ENCODE measurements at places on chromosomes 16 and 17.
A peak's percentile ranks its signal among the peaks of the same experiment; 100 is the strongest.

DNA sequence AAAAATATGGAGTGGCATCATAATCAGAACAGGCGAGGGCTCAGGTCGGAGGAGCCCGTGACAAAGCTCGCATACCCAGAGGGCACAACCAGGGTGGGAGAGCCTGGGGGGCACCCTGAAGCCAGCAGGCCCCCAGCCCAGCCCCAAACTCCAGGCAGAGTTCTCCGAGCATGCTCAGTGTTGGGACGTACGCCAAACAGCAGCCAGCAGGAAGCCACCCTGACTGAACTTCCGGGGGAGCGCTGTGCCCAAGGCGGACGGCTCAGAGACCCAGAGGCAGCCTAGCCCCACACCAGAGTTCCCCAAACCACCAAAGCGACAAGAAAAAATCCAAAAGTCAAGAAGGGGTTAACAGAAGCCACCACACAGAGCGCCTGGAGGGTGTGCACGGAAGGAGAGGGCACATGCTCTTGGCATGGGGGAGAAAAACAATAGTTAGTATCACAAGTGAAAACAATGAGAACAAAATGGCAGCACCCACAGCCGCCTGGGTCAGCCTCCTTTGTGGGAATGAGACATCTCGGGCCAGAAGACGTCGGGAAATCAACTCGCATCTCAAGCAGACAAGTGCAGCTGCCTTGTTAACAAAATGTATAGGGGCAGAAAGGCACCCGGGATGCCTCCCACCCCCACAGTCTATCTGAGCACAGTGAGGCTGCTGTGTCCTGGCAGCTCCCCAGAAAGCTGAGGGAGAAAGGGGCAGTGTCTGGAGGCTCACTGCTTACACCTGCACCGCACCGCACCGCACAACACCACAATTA is 11.9 kb downstream of the EXOC7 start:
- DNase-seq: no peak

- peak; percentile 25 for DNase-seq
These were observed 13.2 kb downstream of the AANAT start for GRCh38 chr17:76480632-76481031.

DNA sequence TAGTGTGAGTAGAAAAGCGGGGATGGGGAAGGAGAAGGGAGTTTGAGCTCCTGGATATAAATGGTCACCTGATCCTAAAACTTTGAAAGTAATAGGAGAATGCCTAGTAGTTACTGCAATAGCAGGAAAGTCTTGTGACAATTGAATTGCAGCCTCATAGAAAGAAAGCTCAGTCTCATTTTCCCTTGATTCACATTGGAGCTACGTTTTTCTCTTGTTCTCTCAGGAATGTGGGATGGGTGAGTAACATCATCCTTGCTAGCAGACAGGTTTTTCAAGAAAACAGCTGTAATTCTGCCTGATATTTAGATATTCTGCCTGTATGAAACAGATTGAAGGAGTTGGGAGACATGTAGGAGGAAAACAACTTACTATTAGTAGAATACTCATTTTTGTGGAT is 25.3 kb downstream of the SF3B3 start:
- no peak for DNase-seq

DNA sequence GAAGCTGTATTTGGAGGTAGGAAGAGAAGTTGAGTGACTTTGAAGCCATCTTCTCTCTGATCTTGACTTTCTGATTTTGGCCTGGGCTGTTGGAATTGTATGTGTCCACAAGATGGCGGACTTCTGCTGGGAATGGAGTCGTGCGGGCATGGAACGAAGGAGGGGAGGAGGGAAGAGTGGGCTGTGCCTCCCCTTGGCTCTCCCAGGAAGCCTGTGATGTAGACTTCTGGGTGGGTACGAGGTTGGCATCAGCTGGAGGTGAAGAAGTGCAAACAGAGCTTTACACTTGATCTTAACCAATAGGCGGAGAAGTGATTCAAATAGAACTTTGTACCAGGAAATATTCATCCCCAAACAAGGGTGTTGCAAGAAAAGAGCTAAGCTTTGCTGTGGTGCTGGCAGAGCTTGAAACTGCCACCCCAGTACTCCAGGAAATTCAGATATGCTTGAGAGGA is 7.4 kb upstream of the TMEM220 start:
- DNase-seq: peak; percentile 46

- no peak for DNase-seq
These were observed 47.9 kb upstream of the TAOK1 start for GRCh38 chr17:29342158-29342765.

DNA sequence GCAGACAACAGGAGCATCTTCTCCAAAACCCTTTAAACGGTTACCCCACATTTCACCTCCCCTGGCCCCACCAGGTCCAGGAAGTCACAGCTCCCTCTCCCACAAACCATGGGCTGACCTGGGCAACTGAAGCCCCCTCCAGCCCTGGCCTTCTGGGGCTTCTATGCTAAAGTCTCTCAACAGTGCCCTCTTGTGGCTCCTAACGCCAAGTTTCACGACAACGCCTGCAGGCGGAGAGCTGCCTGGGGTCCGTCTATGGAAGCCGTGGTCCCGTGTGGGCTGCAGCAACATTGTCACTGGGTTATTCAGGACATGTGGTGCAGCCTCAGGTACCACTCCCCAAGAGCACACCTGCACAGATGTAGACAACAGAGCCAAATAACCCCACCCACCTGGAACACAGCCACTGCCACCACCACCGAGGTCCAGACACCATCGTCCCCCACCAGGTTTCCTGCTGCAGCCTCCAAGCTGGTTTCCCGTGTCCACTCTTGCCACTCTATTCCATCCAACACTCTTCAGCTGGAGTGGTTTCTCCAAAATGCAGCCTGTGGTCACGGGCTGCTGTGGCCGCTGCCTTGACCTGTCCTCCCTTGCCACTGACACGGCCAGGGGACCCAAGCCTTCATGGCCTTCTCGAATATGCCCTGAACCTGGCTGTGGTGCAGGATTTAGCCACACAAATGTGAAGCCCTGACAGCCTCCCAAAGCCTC is 19.1 kb downstream of the C16orf95 start:
- peak; percentile 25 for DNase-seq

GRCh38 chr16:4509420-4509819 is 29.2 kb downstream of the CDIP1 start:
- DNase-seq: no peak

- DNase-seq: no peak
These were observed 9.4 kb downstream of the GGA2 start for GRCh38 chr16:23500862-23501225.

DNA sequence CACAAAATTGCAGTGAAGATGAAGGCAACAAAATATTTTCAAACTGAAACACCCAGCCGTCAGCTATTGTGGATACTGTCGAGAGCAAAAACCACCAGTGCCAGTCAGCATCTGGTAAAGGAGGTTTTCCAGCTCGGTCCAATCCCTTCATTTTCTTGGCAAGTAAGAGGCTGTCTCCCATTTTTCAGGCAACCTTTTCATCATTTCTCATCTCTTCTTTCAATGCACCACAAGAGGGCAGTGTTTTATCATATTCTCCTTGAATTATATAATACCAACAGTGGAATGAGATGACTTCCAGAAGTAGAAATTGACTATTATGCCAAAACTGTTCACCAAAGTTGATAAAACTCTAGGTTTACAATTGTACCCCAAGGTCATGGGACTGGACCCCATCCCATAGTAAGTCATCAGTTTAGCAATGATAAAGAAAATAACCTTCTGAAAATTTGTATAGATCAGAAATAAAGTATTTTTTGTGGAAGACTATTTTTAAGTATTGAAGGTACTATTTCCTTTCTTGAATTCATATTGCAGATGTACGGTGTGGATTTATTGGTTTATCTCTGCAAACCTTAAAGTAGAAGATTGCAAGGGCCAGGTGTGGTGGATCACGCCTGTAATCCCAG is 16.8 kb downstream of the NQO1 start:
- DNase-seq: peak; percentile 44

- no peak for DNase-seq
These were observed 24.0 kb downstream of the IL21R start for GRCh38 chr16:27425961-27426360.

- DNase-seq: no peak
These were observed 246.2 kb downstream of the STX8 start for GRCh38 chr17:9329251-9329921.

DNA sequence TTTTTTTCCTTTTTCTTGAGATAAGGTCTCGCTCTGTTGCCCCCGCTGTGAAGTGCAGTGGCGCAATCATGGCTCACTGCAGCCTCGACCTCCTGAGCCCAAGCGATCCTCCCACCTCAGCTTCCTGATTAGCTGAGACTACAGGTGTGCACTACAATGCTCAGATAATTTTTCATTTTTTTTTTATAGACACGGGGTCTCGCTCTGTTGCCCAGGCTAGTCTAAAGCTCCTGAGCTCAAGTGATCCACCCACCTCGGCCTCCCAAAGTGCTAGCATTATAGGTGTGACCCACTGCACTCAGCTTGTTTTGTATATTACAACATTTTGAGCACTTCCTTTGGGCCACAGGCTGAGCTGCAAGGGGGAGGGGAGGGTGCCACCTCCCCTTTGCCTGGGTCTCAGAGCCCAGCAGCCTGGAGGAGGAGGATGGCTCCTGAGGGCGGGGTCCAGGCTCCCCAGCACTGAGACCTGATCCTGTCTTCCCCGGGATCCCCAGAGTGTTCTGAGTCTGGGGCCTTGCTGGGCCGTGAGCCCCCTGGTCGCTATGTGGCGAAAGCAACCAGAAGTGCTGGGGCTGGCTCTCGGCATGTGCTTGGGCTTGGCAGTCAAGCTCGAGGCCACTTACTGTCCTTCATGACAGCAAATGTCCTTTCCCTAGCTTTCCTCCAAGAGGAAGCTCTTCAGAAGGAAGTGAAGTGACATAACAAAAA is 8.1 kb downstream of the DEF8 start:
- no peak for DNase-seq

DNA sequence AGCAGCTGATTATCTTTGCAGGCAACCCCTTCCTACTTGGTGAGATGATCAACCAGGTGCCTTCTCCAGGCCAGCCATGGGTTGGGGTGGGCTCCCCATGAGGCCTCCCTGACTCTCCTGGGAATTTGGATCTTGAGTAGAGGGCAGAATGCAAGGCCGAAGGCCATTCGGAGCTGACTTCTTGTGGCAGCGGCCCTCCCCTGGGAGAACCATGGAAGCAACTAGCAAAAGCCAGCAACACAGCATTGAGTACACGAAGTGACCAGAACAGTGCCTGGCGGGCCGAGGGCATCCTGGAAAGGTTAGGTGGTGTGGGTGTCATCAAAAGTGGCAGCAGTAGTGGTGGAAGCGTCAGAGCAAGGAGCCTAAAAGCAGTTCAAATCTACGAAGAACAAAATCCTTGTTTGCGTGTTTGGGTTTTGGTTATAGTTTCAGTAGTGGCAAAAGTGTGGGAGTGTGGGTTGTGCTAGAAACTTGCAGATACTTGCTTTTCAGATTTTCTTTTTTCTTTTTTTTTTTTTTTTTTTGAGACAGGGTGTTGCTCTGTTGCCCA is 2.0 kb upstream of the ALDH3A1 start:
- no peak for DNase-seq

DNA sequence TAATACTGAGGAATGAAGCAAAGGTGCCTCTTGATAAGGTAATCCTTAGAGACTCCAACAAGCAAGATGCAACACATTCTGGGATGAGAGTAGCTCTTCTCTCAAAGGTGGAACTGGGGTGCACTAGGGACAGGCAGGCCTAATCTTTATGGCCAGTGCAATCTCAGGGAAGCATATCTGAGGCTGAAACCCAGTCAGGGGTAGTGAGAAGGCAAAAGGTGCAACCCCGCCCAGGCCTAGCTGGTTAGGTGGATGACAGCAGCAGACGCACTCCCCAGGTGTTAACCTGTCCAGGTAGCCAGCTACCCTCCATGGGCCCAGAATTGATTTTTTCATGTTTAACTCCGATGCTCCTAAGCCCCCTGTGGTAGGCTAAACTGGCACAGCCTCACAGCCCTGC is 9.9 kb upstream of the SLC46A1 start:
- DNase-seq: no peak

GRCh38 chr17:52145476-52145875 is 13.0 kb downstream of the CA10 start:
- DNase-seq: no peak

DNA sequence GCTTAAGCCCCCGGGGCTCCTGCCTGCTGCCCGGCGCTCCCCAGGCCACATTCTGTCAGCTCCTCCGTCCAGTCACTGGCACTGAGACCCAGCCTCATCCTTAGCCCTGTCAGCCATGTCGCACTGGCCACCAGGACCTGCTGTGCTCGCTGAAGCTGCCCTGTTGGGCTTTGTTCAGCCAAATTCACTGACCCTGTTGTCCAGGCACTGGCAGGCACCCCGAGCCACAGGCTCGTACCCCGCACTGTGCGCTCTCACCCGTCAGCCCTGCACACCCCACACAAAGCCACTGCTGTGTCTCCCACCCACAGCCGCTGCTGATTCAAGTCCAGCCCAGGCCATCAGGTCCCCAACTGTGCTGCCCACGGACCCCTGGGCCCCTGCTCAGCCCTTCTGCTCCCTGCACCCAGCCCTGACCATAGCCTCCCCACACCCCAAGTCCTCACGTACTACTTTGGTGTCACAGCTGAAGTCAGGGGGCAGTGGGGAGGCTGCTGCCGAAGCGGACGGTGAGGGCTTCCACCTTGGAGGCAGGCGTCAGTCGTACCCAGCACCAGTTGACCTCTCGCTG is 131.5 kb upstream of the CHMP6 start:
- no peak for DNase-seq

DNA sequence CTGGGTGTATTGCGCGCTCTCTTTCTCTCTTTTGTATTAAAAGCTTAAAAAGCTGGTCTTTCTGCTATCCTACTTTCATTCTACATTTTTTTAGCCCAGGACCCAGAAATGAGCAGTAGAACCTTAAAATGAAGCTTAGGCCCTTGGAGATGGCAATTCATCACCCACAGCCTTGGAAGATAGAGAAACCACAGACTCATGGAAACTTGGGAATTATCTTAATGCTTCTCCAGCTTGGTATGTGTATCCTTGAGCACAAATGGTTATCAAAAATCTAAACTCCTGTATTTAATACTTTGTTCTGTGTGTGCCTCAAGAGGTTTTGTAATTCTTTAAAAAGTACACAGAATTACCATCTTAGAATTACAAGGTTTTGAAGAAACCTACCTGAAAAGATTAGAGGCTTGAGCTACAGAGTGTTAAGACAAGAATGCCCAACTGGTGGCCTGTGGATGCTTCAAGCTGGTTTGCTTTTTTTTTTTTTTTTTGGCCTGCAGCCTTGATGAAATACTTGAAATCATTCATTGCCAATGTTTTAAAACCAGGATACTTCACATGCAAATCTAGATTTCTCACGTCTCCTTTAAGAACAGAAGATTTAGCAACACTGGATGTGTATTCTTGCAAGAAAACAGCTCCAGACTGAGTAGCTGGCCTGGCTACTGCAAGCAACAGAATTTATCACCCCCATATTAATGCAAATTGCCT is 105.0 kb downstream of the XYLT1 start:
- DNase-seq: no peak
